ENCODE measurements at places on chromosomes 11 and 22.

GRCh38 chr11:59201353-59201752 is 11.4 kb downstream of the MPEG1 start:
- H3K27ac ChIP-seq: no peak overlapping the region
- DNase-seq: no peak
- H3K4me3 ChIP-seq: no peak overlapping the region

DNA sequence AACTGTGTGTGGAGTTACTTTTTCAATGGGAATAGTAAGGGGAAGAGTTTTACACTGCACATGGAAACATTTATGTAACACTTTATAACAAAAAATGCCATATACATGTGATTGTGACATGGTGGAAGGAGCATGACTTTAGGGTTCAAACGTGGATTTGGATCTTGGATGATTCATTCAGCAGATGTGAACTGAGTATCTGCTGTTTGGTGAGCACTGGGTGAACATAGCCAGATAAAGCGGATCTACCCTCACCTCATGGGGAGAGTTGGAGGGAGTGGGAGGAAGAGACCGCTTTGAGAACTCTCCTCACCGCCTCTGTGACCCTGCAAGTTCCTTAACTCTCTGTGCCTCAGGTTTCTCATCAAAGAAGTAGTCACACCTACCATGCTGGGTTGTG is 3.1 kb downstream of the NAA40 start:
- peak overlapping the region; percentile 46 for H3K4me3 ChIP-seq
- peaks cover 28% of the 10 kb centered on the region for H3K4me1 ChIP-seq
- H3K27ac ChIP-seq: peak overlapping the region; percentile 62

DNA sequence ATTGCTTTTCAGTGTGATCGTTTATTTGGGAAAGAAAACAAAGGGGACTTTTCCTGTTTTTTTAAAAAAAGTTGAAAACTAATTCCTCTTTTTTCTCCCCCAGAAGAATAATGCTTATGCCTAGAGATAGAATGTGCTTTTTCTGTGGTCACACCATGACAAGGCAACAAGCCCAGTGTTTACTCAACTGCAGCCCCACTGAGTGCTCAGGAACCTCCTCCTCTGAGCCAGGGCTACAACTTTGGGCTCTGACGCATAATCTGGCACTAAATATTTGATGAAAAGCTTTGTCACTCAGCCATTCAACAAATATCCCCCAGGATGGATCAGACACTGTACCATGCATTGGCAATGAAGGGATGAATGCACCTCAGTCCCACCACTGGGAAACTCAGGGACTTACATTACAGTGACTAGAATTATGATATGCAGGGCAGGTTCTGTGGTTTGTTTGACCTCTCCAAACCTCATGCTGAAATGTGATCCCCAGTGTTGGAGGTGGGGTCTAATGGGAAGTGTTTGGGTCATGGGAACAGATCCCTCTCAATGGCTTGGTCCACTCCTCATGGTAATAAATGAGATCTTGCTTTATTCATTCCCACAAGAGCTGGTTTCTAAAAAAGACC is 155.9 kb downstream of the CCDC34 start:
- peaks cover 3% of the 10 kb centered on the region for H3K4me1 ChIP-seq
- no peak for DNase-seq
- H3K27me3 ChIP-seq: no peaks in the 10 kb centered on the region
- no peak overlapping the region for H3K4me3 ChIP-seq

DNA sequence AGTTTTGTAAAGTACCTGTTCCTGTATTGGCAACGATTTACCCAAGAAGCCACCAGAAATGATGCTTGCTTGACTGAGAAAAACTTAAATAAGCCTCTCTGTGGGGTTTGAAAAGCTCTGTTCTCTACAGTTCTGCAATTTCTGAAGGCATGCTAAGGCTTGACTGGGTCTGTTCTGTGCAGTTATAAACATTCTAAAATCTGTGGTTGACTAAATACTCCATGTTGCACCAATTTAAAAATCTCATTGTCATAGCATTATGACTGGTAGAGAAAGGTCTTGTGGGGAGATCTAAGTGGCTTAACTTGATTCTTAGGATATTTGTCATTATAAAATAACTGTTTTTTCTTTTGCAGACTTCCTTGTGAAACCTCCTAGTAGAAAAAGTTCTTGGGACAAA is 73.7 kb downstream of the MTMR3 start:
- H3K4me3 ChIP-seq: no peak overlapping the region
- H3K36me3 ChIP-seq: no peaks in the 10 kb centered on the region
- no peak for DNase-seq

GRCh38 chr11:112650527-112650926 is 310.7 kb upstream of the NCAM1 start:
- peaks cover 9% of the 10 kb centered on the region for H3K4me1 ChIP-seq
- H3K4me3 ChIP-seq: no peak overlapping the region
- H3K27ac ChIP-seq: no peak overlapping the region
- H3K36me3 ChIP-seq: no peaks in the 10 kb centered on the region
- no peak for DNase-seq
- no peaks in the 10 kb centered on the region for H3K27me3 ChIP-seq

GRCh38 chr11:69959461-69959860 is 118.7 kb upstream of the ANO1 start:
- H3K4me3 ChIP-seq: no peak overlapping the region
- no peak overlapping the region for H3K27ac ChIP-seq
- peaks cover 14% of the 10 kb centered on the region for H3K36me3 ChIP-seq
- peaks cover 7% of the 10 kb centered on the region for H3K27me3 ChIP-seq
- no peak for DNase-seq
- no peaks in the 10 kb centered on the region for H3K4me1 ChIP-seq

DNA sequence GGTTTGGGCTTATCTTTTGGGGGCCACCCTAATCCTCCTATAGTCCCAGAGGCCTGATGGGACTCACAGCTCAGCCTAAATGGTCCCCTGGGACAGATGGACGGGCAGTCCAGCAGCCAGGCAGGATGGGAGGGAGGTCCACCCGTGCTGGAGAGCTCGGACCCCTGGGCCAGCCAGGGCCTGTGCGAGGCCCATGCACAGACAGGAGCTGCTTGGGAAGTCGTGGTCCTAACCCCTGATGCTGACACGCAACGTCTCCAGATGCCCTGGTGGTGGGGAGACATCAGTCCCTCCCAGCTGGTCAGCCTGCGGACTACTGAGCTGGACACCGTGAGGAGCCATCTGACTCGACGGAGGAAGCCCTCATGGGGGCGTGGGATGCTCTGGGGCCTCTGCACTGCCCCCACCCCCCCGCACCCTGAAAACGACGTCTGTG is 31.2 kb upstream of the MUC5AC start:
- no peak for DNase-seq
- H3K27ac ChIP-seq: no peak overlapping the region
- H3K4me1 ChIP-seq: no peaks in the 10 kb centered on the region
- no peaks in the 10 kb centered on the region for H3K36me3 ChIP-seq
- peaks cover 20% of the 10 kb centered on the region for H3K27me3 ChIP-seq
- no peak overlapping the region for H3K4me3 ChIP-seq

GRCh38 chr11:128865490-128865889 is 1.6 kb downstream of the KCNJ1 start:
- DNase-seq: no peak
- H3K36me3 ChIP-seq: no peaks in the 10 kb centered on the region
- no peak overlapping the region for H3K4me3 ChIP-seq
- H3K27ac ChIP-seq: no peak overlapping the region
- H3K27me3 ChIP-seq: no peaks in the 10 kb centered on the region

DNA sequence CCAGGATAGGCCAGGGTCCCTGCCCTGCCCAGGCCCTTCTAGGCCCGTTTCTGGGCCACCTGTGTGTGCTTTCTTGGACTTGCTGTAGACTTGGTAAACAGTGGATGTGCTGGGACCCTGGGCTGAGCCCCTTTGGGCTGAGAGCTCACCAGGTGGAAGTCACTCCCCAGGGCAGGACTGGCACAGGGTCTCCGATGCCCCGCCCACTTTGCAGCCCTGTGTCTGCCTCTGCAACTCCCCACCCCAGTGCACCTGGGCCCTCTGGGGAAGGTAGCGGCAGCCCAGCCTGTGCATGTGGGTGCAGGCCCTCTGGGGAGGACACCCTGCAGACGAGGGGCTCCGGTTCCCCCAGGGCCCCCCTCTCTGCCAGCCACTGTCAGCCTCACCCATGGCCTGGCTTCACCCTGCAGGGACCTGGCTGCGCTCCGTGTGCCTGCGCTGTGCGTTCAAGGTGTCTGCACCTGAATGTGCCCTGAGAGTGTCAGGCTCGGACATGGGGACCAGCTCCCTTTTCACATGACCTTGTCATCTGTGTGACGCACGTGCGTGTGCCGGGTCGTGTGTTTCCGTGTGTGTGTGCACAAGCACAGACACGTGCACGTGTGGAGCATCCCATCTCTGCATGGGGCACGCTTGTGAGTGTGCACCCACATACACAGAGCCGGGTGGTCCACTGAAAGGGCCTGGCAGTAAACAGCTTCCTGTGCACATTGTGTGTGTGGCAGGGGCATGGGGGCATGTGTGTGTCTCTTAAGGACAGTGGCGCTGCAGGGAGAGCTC is 118.5 kb downstream of the KCNQ1OT1 start:
- H3K27me3 ChIP-seq: no peaks in the 10 kb centered on the region
- H3K36me3 ChIP-seq: no peaks in the 10 kb centered on the region
- H3K4me3 ChIP-seq: no peak overlapping the region
- peak; percentile 8 for DNase-seq
- H3K27ac ChIP-seq: no peak overlapping the region

GRCh38 chr11:101555366-101555765 is 28.4 kb downstream of the TRPC6 start:
- DNase-seq: no peak
- H3K27ac ChIP-seq: no peak overlapping the region

DNA sequence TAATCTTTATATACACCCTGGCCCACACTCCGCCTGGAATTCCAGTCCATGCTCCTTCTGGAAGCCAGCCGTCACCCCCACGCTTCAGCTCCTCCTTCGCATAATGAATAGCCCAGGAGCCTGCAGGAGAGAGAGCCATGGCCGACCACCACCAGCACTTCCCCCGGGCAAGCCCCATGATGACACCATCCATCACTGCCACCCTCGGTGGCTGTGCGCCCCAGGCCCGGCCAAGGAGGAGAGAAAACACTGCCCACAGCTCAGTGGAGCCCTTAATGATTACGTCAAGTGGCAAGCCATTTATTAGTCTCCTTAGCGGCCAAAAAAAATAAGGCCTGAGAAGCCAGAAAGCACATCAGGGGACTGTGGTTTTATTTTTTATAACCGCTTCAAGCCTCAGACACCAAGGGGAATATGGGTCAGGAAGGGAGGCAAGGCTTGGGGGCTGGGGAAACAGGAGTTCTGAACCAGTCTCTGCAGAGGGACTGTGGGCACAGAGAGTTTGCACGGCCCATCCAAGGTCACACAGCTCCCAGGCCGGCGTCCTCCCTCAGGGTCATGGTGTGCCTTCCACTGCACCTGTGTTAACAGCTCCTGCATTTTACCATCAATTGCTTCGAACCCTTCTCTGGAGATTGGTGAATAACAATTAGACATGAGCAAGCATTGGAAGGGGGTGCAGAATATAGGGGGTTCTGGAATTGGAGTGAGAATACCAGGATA is 134.3 kb downstream of the MN1 start:
- H3K36me3 ChIP-seq: peaks cover 8% of the 10 kb centered on the region
- no peak for DNase-seq
- peaks cover 11% of the 10 kb centered on the region for H3K4me1 ChIP-seq
- no peak overlapping the region for H3K27ac ChIP-seq

DNA sequence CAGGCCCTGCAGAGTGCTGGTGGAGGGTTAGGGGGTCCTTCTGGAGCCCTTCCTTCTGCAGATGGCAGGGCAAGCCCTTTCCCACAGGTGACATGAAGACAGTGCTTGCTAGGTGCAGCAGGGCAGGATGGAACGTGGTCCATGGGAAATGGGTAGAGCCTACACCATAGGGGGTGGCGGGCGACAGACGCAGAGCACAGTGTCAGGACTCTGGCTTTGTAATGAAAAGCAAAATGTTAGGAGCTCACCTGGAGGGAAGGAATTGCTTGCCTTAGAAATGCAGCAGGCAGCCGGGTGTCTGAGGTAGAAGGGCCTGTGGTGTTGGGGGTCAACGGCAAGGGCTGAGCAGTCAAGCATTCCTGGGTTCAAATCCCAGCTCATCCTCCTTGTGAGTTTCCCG is 54.9 kb downstream of the ARHGAP8 start:
- no peak overlapping the region for H3K4me3 ChIP-seq
- no peak for DNase-seq
- H3K36me3 ChIP-seq: no peaks in the 10 kb centered on the region
- H3K27ac ChIP-seq: no peak overlapping the region
- H3K27me3 ChIP-seq: peaks cover 2% of the 10 kb centered on the region

DNA sequence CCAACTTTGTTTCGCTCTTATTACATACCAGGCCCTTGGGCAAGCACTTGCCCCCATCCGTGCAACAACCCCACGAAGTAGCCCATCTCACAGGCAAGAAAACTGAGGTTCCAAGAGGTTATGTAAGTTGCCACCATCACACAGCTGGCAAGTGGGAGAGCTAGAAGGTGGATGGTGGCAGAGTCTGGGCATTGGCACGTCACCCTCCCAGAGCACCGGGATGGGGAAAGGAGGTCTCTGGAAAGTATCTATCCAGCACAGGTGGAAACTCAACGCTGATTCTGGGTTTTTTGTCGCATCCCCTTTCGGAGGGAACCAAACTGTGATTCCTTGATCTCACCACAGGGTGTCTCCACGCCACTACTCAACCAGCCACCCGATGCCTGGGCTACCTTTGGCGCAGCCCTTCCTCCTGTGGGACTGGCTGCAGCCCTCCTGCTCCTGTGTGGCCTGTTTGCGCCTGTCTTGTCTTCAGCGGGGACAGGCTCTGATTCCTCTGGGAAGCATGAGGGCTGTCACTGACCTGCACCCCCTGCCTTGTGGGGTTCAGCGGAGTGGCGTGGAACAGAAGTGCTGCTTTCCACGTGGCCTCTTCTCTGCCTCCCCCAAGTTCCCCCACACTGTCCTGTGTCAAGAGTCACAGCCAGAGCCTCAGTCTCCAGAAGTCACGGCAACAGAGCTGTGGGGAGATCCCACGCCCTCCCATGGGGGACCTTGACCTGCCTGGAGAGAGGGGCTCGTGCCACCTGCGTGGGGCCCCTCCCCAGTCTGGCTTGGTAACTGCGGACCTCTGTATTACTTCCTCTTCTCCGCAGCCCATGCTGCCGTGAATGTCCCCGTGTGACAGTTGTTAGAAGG is 34.4 kb upstream of the TRIM29 start:
- no peaks in the 10 kb centered on the region for H3K36me3 ChIP-seq
- H3K4me3 ChIP-seq: no peak overlapping the region
- no peak overlapping the region for H3K27ac ChIP-seq

GRCh38 chr22:39994566-39995392 is at the start of gene FAM83F:
TSS of gene FAM83F (plus strand) at chr22:39994954. CDS start at chr22:39995043, 89 bp downstream.
- no peaks in the 10 kb centered on the region for H3K36me3 ChIP-seq
- no peak within 1 kb of the TSS for H3K27ac ChIP-seq
- peaks cover 30% of the 10 kb centered on the region for H3K4me1 ChIP-seq
- peak; percentile 54 for DNase-seq
- no peak within 1 kb of the TSS for H3K4me3 ChIP-seq

All from glutamatergic neuron (in vitro differentiated cells).